ENCODE measurements at places on chromosomes 5 and 9. TPM values are rescaled to one million over a fixed set of nuclear protein-coding genes. Genes with fewer than 3 reads are reported as not detected.

- no peak for DNase-seq
Observed at GRCh38 chr9:131910572-131910971, 169.1 kb downstream of the MED27 start.

- DNase-seq, result no peak
Observed at GRCh38 chr9:93387791-93388190, 63.7 kb upstream of the FAM120A start.

Gene TLE1
- total RNA-seq, result 14.4 TPM

Gene DRD1
- not detected for total RNA-seq

Gene NR3C1
- total RNA-seq, result 125 TPM
